ENCODE measurements at places on chromosomes 2 and 18. TPM values are rescaled to one million over a fixed set of nuclear protein-coding genes. Genes with fewer than 3 reads are reported as not detected.

DNA sequence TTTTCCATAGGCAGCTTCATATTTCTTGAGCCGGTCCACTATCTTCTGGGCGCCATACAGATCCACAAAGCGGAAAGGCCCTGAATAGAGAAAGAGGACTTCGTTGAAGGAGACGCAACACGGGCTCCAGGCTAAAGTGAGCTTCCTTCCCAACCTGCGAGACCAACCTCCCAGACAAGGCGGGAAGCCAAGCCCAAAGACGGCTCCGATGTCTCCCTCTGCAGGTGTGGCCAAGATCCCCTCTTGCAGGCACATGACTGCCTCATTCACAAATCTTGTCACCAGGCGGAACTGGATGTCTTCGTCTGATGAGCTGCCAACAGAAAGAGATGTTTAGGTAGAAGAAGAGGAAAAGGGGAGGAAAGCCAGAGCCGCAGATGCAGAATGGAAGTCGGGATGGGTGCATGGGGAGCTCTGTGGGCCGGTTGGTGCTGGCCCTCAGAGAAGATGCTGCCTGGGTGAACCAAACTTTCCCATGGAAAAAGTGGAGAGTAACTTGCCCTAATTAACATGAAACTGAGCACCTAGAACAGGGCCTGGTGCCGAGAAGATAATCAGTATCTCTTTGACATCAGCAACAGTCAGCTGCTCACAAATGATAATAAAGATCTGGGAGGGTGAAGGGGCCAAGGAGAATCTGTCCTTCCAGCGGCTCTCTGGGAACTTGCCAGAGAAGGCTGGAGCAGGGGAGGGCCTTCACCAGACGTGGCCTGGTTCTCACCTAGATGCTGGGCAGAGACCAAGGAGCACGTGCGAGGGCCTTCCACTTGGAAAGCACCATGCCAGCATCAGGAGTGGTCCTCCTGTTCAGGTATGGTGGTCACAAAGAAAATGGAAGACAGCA lies 18.6 kb downstream of the GAREM2 start:
- no peak overlapping the region for H3K27ac ChIP-seq
- H3K4me1 ChIP-seq: no peaks in the 10 kb centered on the region
- no peak for DNase-seq

DNA sequence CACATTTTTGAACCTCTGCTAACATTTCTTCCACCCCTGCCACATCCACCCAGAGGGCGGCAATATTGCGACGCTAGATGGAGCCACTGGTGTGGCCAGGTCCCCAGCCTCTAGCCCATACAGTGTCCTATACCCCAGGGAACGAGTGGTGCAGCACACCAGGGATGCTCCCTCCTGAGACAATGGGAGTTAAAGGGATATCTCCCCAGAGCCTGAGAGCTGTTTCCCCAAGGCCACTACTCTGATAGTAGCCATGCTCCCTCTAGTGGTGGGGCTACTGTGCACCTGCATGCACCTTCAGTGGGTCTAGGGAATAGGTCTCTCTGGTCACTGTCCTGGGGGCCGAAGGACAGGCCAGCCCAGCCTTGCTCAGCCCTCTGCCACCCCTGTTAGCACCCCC lies 336.4 kb upstream of the FSHR start:
- H3K27me3 ChIP-seq: no peaks in the 10 kb centered on the region

- DNase-seq: no peak
- no peaks in the 10 kb centered on the region for H3K27me3 ChIP-seq
- H3K4me3 ChIP-seq: peak overlapping the region; percentile 74
- peaks cover 1% of the 10 kb centered on the region for H3K36me3 ChIP-seq
These were observed 1.5 kb downstream of the SFXN5 start for GRCh38 chr2:73069855-73070642.

GRCh38 chr2:223414646-223415045 lies 187.5 kb downstream of the SCG2 start:
- no peaks in the 10 kb centered on the region for H3K4me1 ChIP-seq
- H3K4me3 ChIP-seq: no peak overlapping the region

- H3K27me3 ChIP-seq: no peaks in the 10 kb centered on the region
- peak overlapping the region; percentile 93 for H3K4me3 ChIP-seq
- H3K27ac ChIP-seq: peak overlapping the region; percentile 95
These were observed 694 bp downstream of the UNC50 start for GRCh38 chr2:98608962-98609604.

DNA sequence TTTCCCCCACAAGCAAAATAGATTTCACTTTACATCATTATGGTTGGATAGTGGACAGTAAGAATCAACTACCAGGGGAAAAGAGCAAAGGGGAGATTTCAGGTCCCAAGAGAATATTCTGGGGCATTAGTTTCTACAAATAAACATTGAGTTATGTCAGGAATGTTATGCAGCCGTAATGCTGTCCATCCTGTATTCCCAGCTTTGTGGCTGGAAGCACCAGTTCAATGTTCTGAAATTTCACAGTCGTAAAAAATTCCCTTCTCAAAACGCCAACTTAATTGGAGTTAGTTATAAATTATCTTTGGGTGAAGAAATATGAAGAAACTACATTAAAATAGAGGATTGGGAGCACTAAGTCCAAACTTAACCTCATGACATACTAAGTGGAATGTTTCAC lies 141.5 kb upstream of the FIGN start:
- peaks cover 5% of the 10 kb centered on the region for H3K4me1 ChIP-seq
- H3K36me3 ChIP-seq: no peaks in the 10 kb centered on the region
- H3K27me3 ChIP-seq: no peaks in the 10 kb centered on the region
- DNase-seq: no peak

- H3K27ac ChIP-seq: no peak overlapping the region
- no peak for DNase-seq
- no peaks in the 10 kb centered on the region for H3K4me1 ChIP-seq
- no peaks in the 10 kb centered on the region for H3K36me3 ChIP-seq
- H3K27me3 ChIP-seq: no peaks in the 10 kb centered on the region
These were observed 87.1 kb downstream of the HS1BP3 start for GRCh38 chr2:20563833-20564232.

GRCh38 chr2:173720306-173720705 lies 244.9 kb downstream of the SP3 start:
- no peaks in the 10 kb centered on the region for H3K27me3 ChIP-seq
- H3K4me1 ChIP-seq: no peaks in the 10 kb centered on the region
- no peak overlapping the region for H3K4me3 ChIP-seq
- no peak for DNase-seq
- H3K36me3 ChIP-seq: no peaks in the 10 kb centered on the region

GRCh38 chr2:239642406-239643004 lies 241.7 kb upstream of the HDAC4 start:
- no peaks in the 10 kb centered on the region for H3K36me3 ChIP-seq
- H3K4me1 ChIP-seq: no peaks in the 10 kb centered on the region
- no peak for DNase-seq
- no peak overlapping the region for H3K27ac ChIP-seq
- H3K27me3 ChIP-seq: no peaks in the 10 kb centered on the region

GRCh38 chr2:133760376-133760775 lies 192.1 kb upstream of the NCKAP5 start:
- no peaks in the 10 kb centered on the region for H3K4me1 ChIP-seq
- no peak overlapping the region for H3K27ac ChIP-seq
- no peak overlapping the region for H3K4me3 ChIP-seq
- no peak for DNase-seq

- H3K27me3 ChIP-seq: no peaks in the 10 kb centered on the region
- no peak for DNase-seq
- H3K36me3 ChIP-seq: no peaks in the 10 kb centered on the region
- no peaks in the 10 kb centered on the region for H3K4me1 ChIP-seq
These were observed 251.7 kb upstream of the PXDN start for GRCh38 chr2:1995987-1996386.

GRCh38 chr2:156023229-156023869 lies 309.2 kb downstream of the NR4A2 start:
- no peak overlapping the region for H3K4me3 ChIP-seq
- H3K27ac ChIP-seq: no peak overlapping the region
- H3K36me3 ChIP-seq: no peaks in the 10 kb centered on the region
- DNase-seq: no peak

GRCh38 chr2:231714639-231715498 lies 6.5 kb downstream of the PTMA start:
- no peaks in the 10 kb centered on the region for H3K4me1 ChIP-seq
- no peak overlapping the region for H3K4me3 ChIP-seq
- no peak for DNase-seq
- H3K36me3 ChIP-seq: peaks cover 23% of the 10 kb centered on the region
- no peaks in the 10 kb centered on the region for H3K27me3 ChIP-seq

GRCh38 chr2:222693837-222694236 lies 22.4 kb downstream of the MOGAT1 start:
- H3K27ac ChIP-seq: no peak overlapping the region
- H3K27me3 ChIP-seq: no peaks in the 10 kb centered on the region
- DNase-seq: no peak
- no peak overlapping the region for H3K4me3 ChIP-seq
- H3K36me3 ChIP-seq: no peaks in the 10 kb centered on the region

DNA sequence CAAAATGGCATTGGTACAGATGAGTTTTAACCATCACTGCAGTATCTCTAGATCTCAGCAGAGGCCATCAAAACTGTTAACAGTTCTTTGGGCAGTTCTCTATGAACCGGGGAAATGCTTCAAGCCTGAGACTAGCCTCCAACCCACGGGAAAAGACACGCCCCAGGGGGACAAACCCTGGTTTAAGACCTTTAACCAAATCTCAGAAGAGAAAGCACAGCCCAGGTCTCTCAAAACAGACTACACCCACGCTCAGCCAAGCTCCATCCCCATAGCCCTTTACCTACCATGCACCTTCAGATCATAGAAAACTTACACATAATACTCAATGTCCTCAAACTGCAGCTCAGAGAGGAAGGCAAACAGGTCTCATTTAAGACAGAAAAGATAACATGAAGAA lies 78.3 kb downstream of the TMEM163 start:
- no peak overlapping the region for H3K4me3 ChIP-seq
- no peak for DNase-seq
- H3K4me1 ChIP-seq: no peaks in the 10 kb centered on the region
- no peak overlapping the region for H3K27ac ChIP-seq
- H3K27me3 ChIP-seq: no peaks in the 10 kb centered on the region
- no peaks in the 10 kb centered on the region for H3K36me3 ChIP-seq

The LNPK gene
- 14.8 TPM for total RNA-seq

The PFN4 gene
- total RNA-seq: not detected

The PKP4 gene
- total RNA-seq: 36.2 TPM

The COL4A4 gene
- 10.0 TPM for total RNA-seq

The HES6 gene
- total RNA-seq: 2.5 TPM

The FAM161A gene
- 1.8 TPM for total RNA-seq

The GKN2 gene
- total RNA-seq: not detected

The WDPCP gene
- 12.6 TPM for total RNA-seq
